CD4-positive, alpha-beta T cell treated with Interferon gamma for 1 hour (primary cell): ENCODE measurements at places on chromosomes 5 and 9.

- no peak for DNase-seq
Observed at GRCh38 chr9:133306242-133307204, 29.5 kb downstream of the SURF6 start.

DNA sequence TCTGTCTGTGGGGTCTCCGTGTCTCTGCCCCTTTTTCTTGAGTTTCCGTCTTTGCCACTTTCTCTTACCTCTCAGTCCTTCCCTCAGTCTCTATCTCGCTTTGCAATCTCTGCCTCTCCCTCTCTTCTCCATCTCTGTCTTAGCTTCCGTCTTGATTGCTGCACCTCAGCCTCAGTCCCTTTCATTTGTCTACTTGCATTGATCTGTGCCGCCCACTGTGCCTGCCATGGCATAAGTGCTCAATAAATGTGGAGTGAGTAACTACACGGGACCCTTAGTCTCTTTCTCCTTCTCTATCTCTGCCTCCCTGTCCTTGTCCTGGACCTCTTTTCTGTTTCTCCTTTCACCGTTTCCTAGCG, 6.6 kb downstream of the PCDHGC5 start:
- DNase-seq, result no peak

DNA sequence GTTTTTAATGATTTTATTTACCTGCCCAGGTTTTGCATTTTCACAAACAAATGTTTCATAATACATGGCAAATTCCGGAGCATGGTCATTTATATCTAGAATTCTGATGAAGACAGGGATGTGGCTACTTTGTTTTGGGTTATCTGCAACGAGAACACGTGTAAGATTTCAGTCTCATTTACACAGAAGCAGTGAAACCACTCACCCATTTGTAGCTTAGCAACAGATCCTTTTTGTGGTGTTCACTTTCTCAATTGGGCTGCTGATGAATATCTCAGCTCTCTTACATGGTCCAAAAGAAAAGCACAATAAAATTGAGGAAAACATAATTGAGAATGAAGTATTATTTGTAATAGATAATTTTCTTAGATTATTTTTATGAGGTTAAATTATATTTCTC, 148.6 kb downstream of the CDH9 start:
- no peak for DNase-seq

GRCh38 chr9:551986-552929, 289.2 kb upstream of the DMRT1 start:
- DNase-seq, result no peak

GRCh38 chr5:168844922-168845296, 265.7 kb upstream of the PANK3 start:
- no peak for DNase-seq

DNA sequence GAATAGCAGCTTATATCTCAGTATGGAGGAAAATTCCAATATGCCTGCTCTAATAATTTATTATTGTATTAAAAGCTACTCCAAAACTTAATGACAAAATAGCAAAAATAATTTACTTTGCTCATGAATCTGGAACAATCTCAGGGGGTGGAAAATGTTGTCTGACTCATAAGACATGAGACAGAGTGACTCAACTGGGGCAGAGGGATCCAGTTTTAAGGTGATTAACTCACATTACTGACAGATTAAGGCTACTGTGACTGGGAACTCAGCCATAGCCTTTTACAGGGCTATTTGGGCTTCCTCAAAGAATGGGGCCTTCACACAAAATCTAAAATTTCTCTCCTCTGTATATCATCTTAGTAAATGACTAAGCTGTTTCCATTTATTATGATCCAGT, 1172.9 kb downstream of the CDH12 start:
- DNase-seq, result no peak

DNA sequence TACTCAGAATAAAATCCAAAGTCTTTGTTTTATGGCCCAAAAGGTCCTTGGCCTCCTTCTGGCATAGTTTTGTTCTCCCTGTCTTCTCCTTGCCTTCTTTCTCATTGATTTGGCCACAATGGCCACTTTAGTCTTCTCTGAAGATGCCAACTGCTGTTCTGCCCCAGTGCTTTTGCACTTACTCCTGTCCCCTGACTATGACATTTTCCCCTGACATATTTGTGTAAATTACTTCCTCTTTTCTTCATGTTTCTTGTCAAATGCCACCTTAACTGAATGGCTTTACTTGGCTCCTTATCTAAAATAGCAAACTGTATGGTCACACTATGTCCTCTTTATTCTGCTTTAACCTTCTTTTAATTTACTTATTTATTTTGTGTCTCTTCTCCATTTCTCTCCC, 484.7 kb upstream of the ARRDC3 start:
- DNase-seq, result no peak

DNA sequence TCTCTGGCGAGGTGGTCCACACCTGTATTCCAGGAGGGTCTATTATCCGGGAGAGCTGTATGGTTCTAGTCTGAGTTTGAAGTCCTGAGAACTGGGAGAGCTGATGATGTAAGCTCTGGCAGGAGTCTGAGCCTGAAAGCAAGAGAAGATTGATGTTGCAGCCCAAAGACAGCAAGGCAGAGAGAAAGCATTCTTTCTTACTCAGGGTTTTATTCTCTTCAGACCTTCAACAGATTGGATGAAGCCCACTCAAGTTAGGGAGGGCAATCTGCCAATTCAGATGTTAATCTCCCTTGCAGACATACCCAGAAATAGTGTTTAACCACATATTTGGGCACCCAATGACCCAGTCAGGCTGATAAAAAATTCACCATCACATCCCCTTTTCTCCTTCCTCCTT, 159.1 kb downstream of the CCDC171 start:
- no peak for DNase-seq

GRCh38 chr9:84001621-84002020, 21.0 kb downstream of the RMI1 start:
- DNase-seq, result no peak

DNA sequence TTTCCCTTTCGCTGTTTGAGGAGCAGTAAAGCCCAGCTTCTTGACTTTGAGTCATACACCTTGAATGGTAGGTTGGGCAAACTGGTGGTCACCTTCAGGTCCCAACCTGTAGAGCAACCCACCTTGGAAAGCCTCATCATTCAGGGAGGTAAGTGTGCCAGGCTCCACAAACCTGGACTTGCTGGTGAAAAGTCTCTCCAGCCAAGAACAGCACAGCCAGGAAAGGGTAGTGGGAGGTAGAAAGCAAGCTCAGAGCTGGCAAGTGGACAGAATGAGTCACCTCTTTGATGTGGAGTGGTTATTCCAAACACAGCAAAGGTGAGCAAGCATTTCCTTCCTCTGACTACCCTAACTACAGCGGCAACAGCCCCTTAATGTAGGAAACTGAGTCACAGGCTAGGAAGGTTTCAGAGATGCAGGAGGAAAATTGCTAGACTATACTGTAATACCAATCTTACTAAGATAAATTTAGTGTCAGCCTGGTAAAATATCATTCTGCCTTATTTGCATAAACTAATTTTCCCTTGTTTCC, 117.5 kb upstream of the MTAP start:
- DNase-seq, result no peak

GRCh38 chr9:17871213-17871890, 292.5 kb downstream of the SH3GL2 start:
- no peak for DNase-seq

GRCh38 chr5:132280371-132281240, 13.6 kb upstream of the SLC22A4 start:
- no peak for DNase-seq

DNA sequence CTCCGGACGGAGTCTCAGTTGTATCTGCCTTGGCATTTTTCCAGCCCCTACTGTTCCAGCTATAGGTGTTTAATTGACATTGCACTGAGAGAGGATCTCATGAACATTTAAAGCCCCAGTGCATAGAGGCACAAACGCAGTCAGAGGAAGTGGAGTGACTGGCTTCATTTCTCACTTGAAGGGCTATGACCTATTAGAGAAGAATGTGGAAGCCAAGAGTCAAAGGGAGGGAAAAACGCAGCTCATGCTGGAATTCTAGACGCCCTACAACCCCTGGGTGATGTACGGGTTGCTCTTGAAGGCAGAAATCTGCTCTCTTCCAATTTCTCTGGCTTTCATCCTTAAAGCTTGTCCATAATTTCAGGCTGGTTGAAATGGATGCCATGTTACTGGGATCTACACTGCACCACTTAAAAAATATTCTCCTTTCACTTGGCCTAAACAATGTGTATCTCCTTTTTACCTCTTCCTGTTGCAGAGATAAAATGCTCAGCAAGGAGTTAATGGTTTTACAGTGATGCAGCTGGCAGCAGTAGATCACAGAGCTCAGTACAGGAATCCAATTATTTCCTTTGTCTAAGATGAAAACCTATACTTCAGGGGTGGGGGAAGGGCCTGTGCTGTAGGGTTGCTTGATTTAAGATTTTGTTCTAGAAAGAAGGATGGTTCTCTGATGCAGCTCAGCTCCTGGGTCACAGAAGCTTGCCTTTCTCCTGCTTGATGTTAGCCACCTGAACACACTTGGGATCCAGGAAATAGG, 61.8 kb upstream of the MAMDC2 start:
- DNase-seq, result no peak

GRCh38 chr9:75889977-75890471, 449 bp upstream of the PCSK5 start:
- DNase-seq, result no peak
